Left lung (tissue), 14 donors: ENCODE measurements at places on chromosomes 1 and 21. TPM values are rescaled to one million over a fixed set of nuclear protein-coding genes. Genes with fewer than 3 reads are reported as not detected.
A peak's percentile ranks its signal among the peaks of the same experiment; 100 is the strongest.

DNA sequence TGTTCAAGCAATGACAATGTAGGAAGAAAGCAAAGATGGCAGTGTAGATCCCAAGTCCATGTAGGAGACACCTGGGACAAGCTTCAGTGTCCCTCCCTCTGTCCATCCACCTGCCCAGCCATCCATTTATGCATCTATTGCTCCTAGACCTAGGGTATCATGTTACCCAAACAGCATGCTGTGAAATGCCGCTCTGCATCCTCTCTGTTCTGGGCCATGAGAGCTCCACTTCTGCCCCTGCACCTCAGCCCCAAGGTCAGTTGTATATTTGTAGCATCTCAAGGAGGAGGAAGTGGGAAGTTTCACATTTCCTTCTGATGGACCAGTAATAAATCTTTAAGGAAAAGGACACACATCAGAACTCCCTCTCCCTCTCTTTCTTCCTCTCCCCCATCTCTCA lies 27.9 kb upstream of the TSPEAR start:
- no peak overlapping the region for H3K27ac ChIP-seq
- no peaks in the 10 kb centered on the region for H3K4me1 ChIP-seq
- H3K27me3 ChIP-seq: no peaks in the 10 kb centered on the region
- H3K4me3 ChIP-seq: no peak overlapping the region
- no peaks in the 10 kb centered on the region for H3K36me3 ChIP-seq
- no peak for DNase-seq

- H3K4me3 ChIP-seq: peak overlapping the region; percentile 43
- peak overlapping the region; percentile 42 for H3K27ac ChIP-seq
Observed at GRCh38 chr1:59146651-59147358, 150.1 kb upstream of the FGGY start.

DNA sequence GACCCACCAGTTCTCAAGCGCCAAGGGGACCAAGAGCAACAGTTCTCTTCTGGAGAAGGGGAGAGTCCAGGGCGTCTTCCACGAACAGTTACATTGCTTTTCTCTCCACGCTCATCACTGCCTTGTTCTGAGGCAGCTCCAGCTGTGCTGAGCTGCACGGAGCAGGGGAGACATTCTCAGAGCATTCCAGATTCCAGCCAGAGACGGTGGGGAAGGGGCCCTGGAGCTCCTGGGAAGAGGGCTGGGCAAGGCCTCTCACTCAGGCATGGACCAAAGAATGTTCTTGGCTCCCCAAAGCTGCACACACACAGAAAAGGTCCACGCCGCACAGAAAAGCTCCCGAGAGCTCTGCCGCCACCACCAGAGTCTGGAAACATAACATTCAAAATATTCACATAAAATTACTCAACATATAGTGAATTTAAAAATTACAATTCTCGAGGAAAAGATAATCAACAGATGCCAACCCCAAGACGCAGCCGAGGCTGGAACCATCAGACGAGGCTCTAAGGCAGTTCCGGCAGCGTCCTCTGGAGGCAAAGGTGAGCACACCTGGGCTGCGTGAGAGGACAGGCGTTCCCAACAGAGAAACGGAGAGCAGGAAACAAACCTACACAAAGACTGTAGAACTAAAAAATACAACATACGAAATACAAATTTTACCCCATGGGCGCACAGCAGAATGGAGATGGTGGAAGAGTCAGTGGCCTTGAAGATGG lies 40.5 kb downstream of the UBE2G2 start:
- no peaks in the 10 kb centered on the region for H3K36me3 ChIP-seq
- DNase-seq: no peak
- H3K27ac ChIP-seq: no peak overlapping the region
- peaks cover 13% of the 10 kb centered on the region for H3K27me3 ChIP-seq
- no peak overlapping the region for H3K4me3 ChIP-seq

DNA sequence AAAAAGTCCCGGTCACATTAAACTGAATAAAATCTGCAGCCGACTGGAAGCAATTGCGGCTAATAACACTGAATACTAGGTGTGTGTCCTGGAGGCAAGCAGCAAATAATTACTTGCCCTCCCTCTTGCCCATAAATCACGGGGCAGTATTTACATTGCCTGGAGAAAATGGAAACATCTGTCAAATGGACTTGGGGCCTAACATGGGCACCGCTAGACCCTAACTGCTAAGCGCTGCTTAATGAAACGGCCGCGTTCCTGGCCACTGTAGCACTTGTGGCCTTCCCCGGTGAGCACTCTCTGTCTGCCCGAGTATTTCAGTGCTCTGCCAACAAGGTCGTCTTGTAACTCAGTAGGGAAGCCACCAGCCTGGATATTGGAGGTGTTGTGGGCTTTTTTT lies 23.9 kb upstream of the KNCN start:
- no peak overlapping the region for H3K27ac ChIP-seq
- H3K4me1 ChIP-seq: peaks cover 19% of the 10 kb centered on the region
- no peak for DNase-seq
- no peaks in the 10 kb centered on the region for H3K27me3 ChIP-seq

DNA sequence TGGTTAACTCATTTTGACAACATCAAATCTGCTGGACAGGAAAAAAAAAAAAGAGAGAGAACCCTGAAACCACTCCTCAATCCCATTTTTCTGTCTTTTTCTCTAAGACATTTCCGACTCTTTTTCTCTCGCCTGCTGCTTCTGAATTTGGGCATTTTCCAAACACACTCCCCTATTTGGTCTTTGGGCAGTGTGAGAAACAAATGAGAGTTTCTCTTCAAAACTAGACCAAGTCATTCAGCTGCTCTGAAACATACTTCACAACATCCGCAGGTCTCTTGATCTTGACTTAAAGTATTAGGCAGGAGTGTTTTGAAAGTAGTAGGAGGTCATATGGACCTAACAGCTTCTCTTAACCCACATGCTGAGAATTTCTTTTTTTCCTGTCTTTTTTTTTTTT lies 364.8 kb upstream of the ESRRG start:
- no peak overlapping the region for H3K27ac ChIP-seq
- H3K4me1 ChIP-seq: no peaks in the 10 kb centered on the region
- peak; percentile 24 for DNase-seq
- peaks cover 32% of the 10 kb centered on the region for H3K27me3 ChIP-seq
- H3K36me3 ChIP-seq: no peaks in the 10 kb centered on the region

DNA sequence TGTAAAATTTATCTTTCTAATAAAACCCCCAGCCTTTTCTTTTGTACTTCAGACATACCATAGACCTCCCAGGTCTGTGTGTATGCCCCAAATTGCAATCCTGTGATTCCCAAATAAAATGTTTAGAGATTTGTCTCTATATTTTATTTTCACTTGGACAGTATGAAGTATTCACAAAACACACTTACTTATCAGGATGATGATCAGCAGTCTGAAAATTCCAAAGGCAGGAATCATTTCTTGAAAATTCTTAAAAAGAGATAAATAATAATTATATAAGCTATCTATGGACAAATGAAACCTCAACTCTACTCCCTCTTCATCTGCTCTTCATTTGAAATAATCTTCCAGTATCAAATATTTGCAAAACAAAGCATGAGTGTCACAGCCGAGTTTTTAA lies 11.6 kb upstream of the GJA9 start:
- H3K4me3 ChIP-seq: no peak overlapping the region
- H3K4me1 ChIP-seq: no peaks in the 10 kb centered on the region
- no peak for DNase-seq
- H3K27me3 ChIP-seq: no peaks in the 10 kb centered on the region
- H3K27ac ChIP-seq: no peak overlapping the region

GRCh38 chr1:192550922-192551534 lies 24.5 kb upstream of the RGS1 start:
- no peak for DNase-seq
- peaks cover 5% of the 10 kb centered on the region for H3K4me1 ChIP-seq
- H3K36me3 ChIP-seq: no peaks in the 10 kb centered on the region
- H3K27me3 ChIP-seq: no peaks in the 10 kb centered on the region

GRCh38 chr1:154809436-154810413 lies 60.4 kb downstream of the KCNN3 start:
- no peaks in the 10 kb centered on the region for H3K4me1 ChIP-seq
- peaks cover 20% of the 10 kb centered on the region for H3K27me3 ChIP-seq
- no peaks in the 10 kb centered on the region for H3K36me3 ChIP-seq
- DNase-seq: no peak

DNA sequence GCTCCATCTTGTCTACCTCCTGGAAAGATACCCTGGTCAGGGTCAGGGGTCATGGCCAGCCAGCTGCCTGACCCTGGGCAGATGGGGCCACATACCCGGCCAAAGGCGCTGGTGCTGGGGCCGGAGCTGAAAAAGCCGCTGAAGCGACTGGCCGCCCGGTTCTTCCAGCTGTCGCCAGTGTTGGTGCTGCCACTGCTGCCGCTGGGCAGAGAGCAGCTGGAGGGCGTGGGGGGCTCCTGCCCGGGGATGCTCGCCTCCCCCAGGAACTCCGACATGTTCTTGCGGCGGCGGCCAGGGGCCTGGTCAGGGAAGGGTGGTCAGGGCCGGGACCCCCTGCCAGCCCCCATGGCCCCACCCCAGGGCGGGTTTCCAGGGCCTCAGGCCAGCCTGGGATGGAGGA lies 7.2 kb upstream of the TNFRSF25 start:
- no peak overlapping the region for H3K27ac ChIP-seq
- H3K36me3 ChIP-seq: peaks cover 33% of the 10 kb centered on the region
- H3K4me3 ChIP-seq: no peak overlapping the region
- no peak for DNase-seq
- no peaks in the 10 kb centered on the region for H3K27me3 ChIP-seq

DNA sequence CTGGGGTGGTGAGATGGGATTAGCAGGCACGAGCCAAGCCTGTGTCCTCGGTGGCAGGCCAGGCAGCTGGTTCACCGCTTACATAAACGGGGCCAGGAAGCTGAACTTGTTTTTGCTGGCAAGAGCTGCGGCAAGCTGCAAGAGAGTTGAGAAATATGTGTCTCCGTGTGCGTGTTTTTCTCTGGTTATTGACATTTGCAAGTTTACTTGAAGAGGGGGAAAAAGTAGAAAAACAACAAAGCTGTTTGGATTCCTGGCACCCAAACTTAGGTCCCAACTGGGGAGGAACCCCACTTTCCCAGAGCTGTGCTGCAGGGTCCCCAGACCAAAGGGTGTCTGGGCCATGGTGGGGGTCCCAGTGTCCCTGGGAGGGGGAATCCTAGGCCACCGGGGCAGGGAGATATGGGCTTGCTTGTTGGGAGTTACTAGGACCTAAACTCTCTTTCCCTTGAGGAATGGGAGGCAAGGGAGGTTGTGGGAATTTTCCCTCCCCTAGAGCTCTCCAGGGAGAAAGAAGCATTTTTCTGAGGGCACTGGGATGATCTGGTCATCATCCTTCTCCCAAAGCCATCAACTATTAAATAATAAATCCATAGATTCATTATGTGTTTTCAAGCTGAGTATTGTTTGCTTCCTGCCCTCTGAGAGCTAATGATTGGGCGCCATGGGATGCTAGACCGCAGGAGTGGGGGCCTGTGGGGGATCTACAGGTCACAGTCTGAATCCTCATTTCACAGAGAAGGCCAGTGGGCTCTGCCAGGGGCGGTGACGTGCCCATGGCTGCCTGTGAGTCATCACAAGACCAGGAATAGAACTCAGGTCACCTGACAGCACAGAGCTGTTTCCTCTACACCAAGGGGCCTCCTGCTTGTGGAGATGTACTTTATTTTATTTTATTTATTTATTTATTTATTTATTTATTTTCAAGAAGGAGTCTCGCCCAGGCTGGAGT lies 14.8 kb downstream of the IL6R start:
- no peaks in the 10 kb centered on the region for H3K27me3 ChIP-seq
- peak overlapping the region; percentile 91 for H3K27ac ChIP-seq
- DNase-seq: peak; percentile 67
- H3K36me3 ChIP-seq: peaks cover 2% of the 10 kb centered on the region
- H3K4me1 ChIP-seq: peaks cover 99% of the 10 kb centered on the region

DNA sequence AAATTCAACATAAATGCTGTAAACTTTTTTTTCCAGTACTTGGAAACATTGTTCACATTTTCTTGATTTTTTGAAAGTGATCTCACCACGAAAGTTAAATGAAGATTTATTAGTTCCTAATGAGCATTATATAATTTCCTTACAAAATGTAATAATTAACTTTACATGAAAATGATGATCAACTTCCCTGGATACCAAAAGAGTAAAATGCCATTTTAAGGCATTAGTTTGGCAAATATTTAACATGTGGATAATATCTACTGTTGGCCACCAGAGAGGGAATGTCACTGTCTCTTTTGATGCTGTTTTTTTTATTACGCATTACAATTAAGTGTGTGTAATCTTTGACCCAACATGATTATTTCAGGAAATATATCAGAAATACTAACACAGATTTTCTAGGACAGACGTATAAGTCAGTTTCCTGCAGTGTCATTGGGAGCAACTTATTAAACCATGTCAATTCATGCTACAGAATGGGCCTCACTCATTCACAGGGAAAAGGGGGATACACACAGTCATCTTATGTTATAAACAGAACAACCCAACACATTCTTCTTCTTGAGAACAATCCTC lies 903.9 kb upstream of the ADGRL2 start:
- no peak for DNase-seq
- no peak overlapping the region for H3K4me3 ChIP-seq
- H3K27me3 ChIP-seq: no peaks in the 10 kb centered on the region
- H3K4me1 ChIP-seq: no peaks in the 10 kb centered on the region
- H3K36me3 ChIP-seq: no peaks in the 10 kb centered on the region

DNA sequence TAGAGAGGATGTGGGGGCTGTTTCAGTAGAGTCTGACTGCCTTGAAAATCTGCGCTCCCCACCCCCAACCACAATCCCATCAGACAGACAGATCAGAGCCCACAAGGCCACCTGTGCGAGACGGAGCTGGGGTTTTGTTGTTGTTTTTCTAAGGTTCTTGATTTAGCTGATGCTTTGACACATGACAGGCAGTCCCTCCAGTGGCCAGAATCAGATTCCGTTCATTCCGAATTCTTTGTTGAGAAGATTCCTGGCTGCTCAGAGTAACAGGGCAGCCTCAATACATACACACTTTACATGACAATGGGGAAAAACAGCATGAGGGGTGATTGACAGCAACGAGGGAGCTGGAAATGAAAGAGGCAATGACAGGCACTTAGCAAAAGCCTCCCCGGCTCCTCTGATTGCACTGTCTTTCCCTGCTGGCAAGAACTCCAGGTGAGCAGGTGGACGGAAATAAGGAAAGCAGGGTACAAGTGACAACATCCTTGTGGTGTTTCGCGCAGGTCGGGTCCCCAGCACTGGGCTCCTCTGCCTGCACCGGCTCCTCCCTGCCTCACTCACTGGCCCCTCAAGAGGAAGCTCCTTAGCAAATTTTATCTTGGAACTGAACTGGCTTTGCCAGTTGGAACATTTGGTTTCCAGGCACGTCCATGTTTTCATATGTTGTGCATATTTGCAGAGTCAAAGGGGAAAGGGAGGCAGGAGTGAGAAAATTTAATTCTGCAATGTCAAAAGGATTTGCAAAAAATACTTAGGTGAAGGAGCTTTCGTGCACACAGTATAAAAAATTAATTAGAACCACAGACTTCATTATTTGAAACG lies 148.7 kb downstream of the PGBD5 start:
- no peaks in the 10 kb centered on the region for H3K36me3 ChIP-seq
- DNase-seq: no peak
- H3K27me3 ChIP-seq: no peaks in the 10 kb centered on the region
- peaks cover 3% of the 10 kb centered on the region for H3K4me1 ChIP-seq
- no peak overlapping the region for H3K4me3 ChIP-seq

GRCh38 chr1:205576805-205577761 lies 54.7 kb downstream of the ELK4 start:
- H3K4me1 ChIP-seq: peaks cover 12% of the 10 kb centered on the region
- no peaks in the 10 kb centered on the region for H3K36me3 ChIP-seq
- H3K4me3 ChIP-seq: no peak overlapping the region

The TIE1 gene
- 67.8 TPM for total RNA-seq

The BTF3L4 gene
- total RNA-seq: 35.6 TPM

The A3GALT2 gene
- not detected for total RNA-seq
